Dermis microvascular lymphatic vessel endothelial cell (primary cell): ENCODE measurements at places on chromosomes 5 and 9. TPM values are rescaled to one million over a fixed set of nuclear protein-coding genes. Genes with fewer than 3 reads are reported as not detected.

Gene PCDHB8
- total RNA-seq = 0.38 and 0.51 TPM in 2 replicates

Gene CAMLG
- total RNA-seq = 30.7 and 30.9 TPM in 2 replicates

Gene KCTD16
- under 0.01 TPM in 2 replicates for total RNA-seq

Gene LNPEP
- total RNA-seq = 27.5 and 30.3 TPM in 2 replicates

Gene S100Z
- total RNA-seq = not detected in 2 replicates

Gene SLC6A18
- not detected in 2 replicates for total RNA-seq

Gene SLC36A3
- total RNA-seq = not detected in 2 replicates

Gene MAP3K1
- total RNA-seq = 35.2 and 69.5 TPM in 2 replicates

Gene SHISAL2B
- total RNA-seq = not detected in 2 replicates

Gene PCDHAC2
- 0.13 TPM in 2 replicates for total RNA-seq

Gene EFNA5
- total RNA-seq = 101 and 158 TPM in 2 replicates

Gene SPINK4
- not detected in 2 replicates for total RNA-seq
